ENCODE measurements at places on chromosomes 12 and 14. TPM values are rescaled to one million over a fixed set of nuclear protein-coding genes. Genes with fewer than 3 reads are reported as not detected.

HCAR1 gene
- 0.08 TPM for total RNA-seq

DNA sequence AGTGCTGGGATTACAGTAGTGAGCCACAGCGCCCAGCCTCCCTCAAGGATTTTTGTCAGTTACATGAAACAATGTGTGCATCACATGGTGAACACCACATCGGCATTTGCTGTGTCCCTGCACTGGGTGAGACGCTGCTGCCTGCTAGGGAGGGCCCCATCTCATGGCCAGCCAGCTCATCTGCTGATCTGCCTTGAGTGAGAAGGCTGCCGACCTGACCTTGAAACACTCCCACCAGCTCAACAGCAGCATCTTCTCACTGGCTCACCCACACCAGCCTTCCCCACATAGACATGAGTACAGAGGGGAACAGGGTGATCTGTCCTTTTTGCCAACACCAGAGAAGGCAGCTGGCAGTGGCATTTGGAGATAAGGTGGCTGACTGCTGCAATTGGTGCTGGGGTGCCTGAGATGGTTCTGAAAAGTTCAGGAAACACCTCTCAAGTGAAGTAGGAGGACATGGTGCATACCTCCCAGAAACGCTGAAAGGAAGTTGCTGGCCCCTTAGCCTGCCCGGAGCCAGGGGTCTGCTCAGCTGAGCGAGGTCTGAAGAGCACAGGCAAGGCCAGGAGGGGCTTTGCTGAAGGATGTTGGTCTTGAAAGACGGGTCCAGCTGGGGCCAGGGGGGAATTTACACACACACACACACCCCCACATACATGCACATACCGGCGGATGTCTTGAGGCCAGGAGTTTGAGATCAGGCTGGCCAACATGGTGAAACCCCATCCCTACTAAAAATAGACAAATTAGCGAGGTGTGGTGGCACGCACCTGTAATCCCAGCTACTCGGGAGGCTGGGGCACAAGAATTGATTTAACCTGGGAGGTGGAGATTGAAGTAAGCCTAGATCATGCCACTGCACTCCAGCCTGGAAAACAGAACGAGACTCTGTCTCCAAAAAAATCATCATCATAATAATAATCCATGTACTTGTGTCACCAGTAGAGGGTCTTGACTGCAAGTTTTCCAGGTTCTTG, 14.3 kb upstream of the PPP1R13B start:
- DNase-seq: no peak

LRRC10 gene
- not detected for total RNA-seq

DNA sequence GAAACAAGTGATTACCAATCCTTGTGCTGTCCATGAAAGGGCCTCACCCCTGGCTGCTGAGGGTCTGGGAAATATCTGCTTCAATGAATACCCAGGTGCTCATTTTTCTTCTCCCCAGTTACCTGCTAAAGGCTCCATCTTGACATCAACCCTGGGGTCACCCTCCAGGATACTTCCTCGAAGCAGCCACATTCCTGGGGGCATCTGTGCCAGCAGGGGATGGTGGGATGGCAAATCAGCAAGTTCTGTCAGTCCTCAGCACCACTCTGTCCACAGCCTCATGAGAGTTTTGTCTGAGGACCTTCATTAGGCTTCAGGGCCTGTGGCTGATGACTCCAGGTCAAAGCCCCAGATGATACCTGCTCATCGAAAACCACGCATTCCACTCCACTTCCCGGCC, 124.8 kb downstream of the ZFP36L1 start:
- no peak for DNase-seq

CAPZA3 gene
- total RNA-seq: not detected

DNA sequence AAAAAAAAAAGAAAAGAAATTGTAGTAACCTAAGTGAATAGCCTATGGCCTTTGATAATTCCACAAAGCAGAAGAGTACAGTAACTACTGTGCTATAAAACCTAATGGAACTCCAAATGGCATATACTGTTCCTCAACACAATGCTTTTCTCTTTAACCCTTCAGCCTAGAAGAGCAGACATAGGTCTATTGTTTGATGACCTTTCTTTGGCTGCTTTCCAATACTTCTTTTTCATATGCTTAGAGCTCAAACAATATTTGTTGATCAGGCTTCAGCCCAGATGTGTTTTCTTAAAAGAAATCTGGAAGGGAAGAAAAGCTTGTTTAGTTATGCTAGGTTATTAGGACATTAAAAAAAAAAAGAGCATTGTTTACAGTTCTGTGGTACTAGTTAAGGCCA, 116.4 kb downstream of the NTN4 start:
- no peak for DNase-seq

Measured in activated naive CD8-positive, alpha-beta T cell treated with anti-CD3 and anti-CD28 coated beads, Interleukin-2, amount 10 ng/mL, durations not matched to agents 7 days and 5 days (primary cell).